ENCODE measurements at places on chromosomes 11 and 22. TPM values are rescaled to one million over a fixed set of nuclear protein-coding genes. Genes with fewer than 3 reads are reported as not detected.

DNA sequence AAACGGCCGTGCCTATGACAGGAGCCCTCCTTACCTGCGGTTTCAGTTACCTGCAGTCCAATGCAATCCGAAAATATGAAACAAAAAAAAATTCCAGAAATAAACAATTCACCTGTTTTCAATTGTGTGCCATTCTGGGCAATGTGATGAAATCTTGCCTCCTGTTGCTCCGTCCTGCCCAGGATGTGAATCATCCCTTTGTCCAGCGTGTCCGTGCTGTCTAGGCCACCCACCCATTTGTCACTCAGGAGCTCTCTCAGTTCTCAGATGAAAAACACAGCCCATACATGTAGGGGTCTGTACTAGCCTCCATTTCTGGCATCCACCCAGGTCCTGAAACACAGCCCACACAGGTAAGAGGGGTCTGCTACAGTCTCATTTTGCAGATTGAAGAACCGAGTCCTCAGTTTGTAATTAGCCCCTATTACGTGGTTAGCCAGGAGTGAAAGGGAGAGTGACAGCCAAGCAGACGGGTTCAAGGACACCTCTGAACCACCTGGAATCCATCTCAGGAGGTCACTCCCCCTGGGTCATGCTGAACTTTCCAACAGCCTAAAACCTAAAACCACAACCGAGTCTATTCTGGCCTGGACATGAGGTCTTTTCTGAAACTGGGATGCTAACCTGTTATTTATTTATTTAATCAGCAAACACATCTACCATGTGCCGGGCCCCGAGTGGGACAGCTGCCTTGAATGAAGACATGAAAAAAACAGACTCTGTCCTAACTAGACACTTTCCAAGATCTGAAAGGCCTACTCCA lies 317.2 kb downstream of the SHANK2 start:
- no peak for DNase-seq

DNA sequence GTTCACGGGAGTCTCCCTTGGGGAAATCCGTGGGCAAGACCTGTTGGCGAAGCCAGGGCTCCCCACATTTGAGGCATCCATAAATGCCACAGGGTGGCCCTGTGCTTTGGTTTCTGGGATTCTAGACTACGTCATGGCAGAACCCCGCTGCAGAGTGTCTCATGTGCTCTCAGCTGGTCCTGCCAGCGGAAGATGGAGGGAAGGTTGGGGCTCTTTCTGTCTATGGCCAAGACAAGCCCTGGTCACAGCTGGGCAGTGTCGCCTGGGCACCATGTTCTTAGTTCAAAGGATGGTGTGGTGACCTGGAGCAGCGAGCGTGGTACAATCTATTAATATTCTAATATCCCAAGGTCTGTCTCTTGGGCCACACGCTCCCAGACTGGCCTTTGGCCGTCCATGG lies 511.7 kb downstream of the TBC1D22A start:
- DNase-seq: no peak

DNA sequence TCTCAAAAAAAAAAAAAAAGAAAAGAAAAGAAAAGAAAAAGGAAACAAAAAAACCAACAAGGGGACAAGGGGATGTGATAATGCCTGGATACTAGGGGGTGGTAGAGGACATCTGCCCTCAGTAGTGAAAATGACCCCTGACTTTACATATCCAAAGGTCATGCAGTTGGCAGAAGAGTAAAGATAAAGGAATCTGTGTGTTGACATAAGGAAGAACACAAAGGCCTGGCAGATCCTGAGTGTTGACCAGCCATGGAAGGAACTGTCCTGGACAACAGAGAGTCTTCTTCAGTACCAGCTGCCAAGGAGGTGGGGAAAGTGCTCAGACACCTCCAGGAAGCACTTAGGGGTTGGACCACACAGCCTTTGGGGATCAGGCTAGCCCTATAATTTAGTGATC lies 12.6 kb downstream of the SLC43A1 start:
- DNase-seq: no peak

- no peak for DNase-seq
Measured at GRCh38 chr11:113339929-113340589, 25.7 kb downstream of the TTC12 start.

DNA sequence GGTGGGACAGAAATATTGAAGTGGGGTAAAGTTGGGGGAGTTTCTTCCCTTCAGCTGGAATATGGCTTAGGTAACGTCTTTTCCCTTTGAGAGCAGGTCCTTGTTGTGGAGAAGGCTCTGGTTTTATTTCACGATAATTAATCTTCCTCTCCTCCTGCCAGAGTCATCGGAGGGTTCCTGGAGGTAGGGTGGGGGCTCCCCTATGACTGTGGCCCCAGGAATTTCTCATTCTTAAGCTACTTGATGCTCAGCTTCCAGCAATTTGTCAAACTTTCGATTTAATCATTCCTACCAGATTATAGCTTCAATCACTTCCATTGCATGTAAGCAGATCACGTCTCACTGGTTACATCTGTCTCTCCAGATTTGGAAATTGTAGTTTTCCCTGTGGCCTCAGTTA lies 242.8 kb upstream of the PLET1 start:
- DNase-seq: no peak

The FAM227A gene
- 1.1 TPM for polyA plus RNA-seq

The SPDYC gene
- polyA plus RNA-seq: not detected

The CD6 gene
- polyA plus RNA-seq: 1.9 TPM

- no peak for DNase-seq
Measured at GRCh38 chr11:80466570-80466969, 1025.7 kb upstream of the TENM4 start.

DNA sequence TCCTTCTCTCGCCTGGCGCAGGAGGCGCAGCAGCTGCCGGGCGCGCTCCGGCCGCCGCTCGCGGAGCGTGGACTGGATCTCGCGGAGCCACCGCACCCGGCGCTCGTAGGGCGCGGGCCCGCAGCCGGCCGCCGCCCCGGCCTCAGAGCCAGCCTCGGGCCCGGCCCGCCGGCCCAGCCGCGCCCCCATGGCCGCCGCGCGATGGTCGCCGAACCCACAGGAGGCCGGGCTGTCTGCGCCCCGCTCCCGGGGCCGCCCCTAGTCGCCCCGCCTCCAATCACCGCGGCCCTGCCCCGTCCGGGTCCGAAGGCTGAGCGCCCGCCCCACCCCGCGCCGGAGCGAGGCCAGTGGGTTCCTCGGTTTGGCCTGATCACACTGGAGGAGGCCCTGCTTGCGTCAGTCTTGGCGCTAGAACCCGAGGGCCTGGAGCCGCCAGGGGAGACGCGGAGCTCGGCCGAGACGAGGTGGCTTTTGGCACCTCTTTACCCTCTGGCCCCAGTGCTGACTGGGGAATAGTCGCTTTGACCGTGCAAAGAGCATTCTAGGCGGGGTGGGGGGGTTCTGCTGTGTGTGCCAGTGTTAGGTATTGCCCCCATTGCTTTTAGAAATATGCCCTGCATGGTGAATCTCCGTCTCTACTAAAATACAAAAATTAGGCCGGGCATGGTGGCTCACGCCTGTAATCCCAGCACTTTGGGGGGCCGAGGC lies at the start of gene LRRC75B:
Gene LRRC75B (minus strand): TSS at position 223 of the 708 bp plus-strand sequence. CDS start 34 bp downstream, at position 189.
- peak; percentile 95 for DNase-seq

GRCh38 chr11:72579816-72580641 lies 94.2 kb downstream of the PDE2A start:
- no peak for DNase-seq

GRCh38 chr22:47208630-47209029 lies 446.2 kb downstream of the TBC1D22A start:
- DNase-seq: no peak

GRCh38 chr11:128582496-128583366 lies 4.6 kb downstream of the ETS1 start:
- DNase-seq: peak; percentile 58

The TMEM25 gene
- 8.8 TPM for polyA plus RNA-seq

- no peak for DNase-seq
Measured at GRCh38 chr22:36212901-36213300, 11.3 kb upstream of the APOL4 start.

DNA sequence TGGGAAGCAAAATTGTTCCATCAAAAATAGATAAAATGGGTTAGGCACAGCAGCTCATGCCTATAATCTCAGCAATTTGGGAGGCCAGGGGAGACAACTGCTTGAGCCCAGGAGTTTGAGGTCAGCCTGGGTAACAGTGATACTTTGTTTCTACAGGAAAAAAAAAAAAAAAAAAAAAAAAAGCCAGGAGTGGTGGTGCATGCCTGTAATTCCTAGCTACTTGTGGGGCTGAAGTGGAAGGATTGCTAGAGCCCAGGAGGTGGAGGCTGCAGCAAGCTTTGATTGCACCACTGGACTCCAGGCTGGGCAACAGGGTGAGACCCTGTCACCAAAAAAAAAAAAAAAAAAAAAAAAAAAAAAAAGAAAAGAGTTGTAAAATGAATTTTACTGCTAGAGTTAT lies 49.6 kb downstream of the KIF18A start:
- peak; percentile 13 for DNase-seq

- DNase-seq: no peak
Measured at GRCh38 chr11:32821517-32821916, 8.2 kb upstream of the PRRG4 start.

DNA sequence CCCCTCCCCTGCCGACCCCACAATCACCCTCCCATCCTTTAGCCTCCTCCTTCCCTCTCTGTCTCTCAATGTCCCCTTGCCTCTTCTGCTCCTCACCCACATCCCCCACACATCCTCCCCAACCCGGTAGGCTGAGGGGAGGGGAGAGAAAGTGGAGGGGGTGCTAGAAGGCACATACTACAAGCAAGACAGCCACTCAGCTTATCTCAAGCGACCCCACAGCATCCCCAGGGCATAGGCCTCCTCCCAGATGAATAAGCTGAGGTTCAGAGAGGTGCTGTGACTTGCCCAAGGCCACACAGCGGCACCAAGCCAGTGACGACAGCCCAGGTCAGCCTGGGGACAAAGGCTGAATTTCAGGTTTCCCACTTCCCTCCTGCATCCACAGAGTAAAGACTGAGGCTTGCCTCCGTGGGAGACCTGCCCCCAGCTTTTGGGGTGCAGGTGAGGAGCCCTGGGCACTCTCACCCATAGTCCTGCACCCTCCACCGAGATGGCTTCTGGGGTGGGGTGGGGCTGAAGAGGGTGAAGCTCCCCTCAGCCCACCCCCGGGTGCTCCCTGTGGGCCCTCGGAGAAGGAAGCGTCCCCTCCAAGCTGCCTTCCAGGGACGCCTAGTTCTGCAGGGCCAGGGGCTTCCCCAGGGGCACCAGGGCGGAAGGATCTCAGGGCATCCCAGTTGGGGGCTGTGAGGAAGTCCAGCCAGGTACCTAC lies 511 bp downstream of the RAC2 start:
- DNase-seq: no peak

GRCh38 chr11:47980907-47981621 lies 705 bp downstream of the PTPRJ start:
- DNase-seq: peak; percentile 65

GRCh38 chr11:11478687-11479086 lies 125.6 kb upstream of the CSNK2A3 start:
- no peak for DNase-seq

DNA sequence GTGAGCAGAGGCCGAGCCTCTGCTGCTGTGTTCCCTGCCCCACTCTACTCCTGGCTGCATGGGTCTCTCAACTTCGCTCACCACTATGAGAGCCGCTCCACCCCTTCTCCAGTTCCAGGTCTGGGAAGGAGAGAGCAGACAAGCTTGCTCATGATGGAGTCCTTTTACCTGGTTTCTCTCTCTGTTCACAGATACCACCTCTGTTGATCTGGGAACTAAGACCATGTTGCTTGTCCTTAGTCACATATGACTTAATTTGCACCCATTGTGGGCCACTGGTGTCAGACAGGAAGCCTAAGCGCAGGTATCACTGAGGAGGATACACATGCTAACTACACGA lies 26.8 kb downstream of the MCM5 start:
- no peak for DNase-seq

The VPREB1 gene
- polyA plus RNA-seq: 0.11 TPM

The ANO3 gene
- polyA plus RNA-seq: 0.05 TPM

DNA sequence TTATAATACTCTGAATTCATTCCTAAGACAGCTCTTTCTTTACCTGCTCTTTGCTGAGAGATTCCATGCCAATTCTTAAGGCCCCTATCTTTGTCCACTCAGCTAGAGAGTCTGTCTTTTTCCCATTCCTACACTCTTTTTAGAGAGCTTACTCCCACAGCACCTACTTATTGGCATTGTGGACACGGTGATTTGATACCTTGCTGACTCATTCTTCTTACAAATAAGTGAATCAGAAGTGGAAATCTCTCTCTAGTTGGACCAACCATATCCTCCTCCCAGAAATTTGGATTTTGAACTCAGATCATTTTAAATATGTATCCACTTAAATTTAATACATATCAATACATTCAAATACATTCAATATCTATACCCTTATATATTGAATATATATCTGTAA lies 32.5 kb upstream of the OR6M1 start:
- DNase-seq: no peak

GRCh38 chr11:19275496-19275895 lies 34.8 kb upstream of the E2F8 start:
- no peak for DNase-seq

The OR6A2 gene
- not detected for polyA plus RNA-seq

The TRPM5 gene
- polyA plus RNA-seq: 0.04 TPM

GRCh38 chr11:34053161-34053686 lies 1.7 kb downstream of the CAPRIN1 start:
- peak; percentile 83 for DNase-seq

The HBD gene
- polyA plus RNA-seq: 0.66 TPM

The CCDC87 gene
- 0.15 TPM for polyA plus RNA-seq

The OR4C6 gene
- not detected for polyA plus RNA-seq

- DNase-seq: no peak
Measured at GRCh38 chr11:38538866-38539680, 1941.0 kb upstream of the RAG2 start.

The OR8D4 gene
- polyA plus RNA-seq: not detected

The MMP12 gene
- 0.31 TPM for polyA plus RNA-seq

DNA sequence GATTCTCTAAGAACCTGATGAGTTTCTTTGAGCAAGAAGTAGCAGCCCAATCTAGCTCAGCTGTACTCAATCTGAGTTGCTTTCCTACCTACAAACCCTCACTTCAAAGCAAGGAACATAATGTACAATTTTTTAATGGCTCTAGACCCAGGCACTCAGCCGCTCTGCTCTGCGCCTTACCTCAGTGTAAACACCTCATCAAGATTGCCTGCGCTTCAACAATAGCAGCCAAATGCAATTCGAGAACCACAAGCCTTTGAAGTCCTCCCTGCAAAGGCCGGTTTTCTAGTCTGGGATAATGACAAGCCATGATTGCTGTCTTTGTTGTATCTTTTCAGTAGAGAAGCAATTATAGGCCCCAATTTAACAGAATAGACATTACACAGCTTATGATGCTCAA lies 38.0 kb downstream of the JHY start:
- peak; percentile 54 for DNase-seq

The OR51B4 gene
- not detected for polyA plus RNA-seq

DNA sequence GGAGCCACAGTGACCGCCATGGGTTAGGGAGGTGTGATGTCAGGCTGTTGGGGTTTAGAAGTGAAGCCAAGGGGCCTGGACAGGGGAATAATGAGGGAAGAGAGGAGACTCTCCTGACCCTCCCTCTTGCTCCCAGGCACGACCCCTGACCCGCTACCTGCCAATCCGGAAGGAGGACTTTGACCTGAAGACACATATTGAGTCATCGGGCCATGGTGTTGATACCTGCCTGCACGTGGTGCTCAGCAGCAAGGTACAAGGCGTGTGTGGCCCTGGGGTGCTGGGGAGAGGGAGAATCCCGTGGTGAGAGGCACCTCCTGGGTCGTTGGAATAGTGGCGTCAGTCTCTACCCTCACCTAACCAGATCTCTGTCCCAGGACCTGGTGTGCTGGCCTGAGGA lies 29.5 kb downstream of the TREH start:
- DNase-seq: no peak

The PTPRCAP gene
- polyA plus RNA-seq: 10.8 TPM
